Left ventricle myocardium inferior (tissue), 1 donor: ENCODE measurements at places on chromosomes 12 and 14. TPM values are rescaled to one million over a fixed set of nuclear protein-coding genes. Genes with fewer than 3 reads are reported as not detected.
A peak's percentile ranks its signal among the peaks of the same experiment; 100 is the strongest.

The NYNRIN gene
- 8.0 TPM for total RNA-seq

The OAS1 gene
- 4.8 TPM for total RNA-seq

The MANSC4 gene
- not detected for total RNA-seq

The CISTR gene
- total RNA-seq, result 2.1 TPM

The KRT83 gene
- total RNA-seq, result not detected

The PPM1H gene
- 6.0 TPM for total RNA-seq

The LIN7A gene
- total RNA-seq, result 11.9 TPM

The SUPT16H gene
- 27.5 TPM for total RNA-seq

DNA sequence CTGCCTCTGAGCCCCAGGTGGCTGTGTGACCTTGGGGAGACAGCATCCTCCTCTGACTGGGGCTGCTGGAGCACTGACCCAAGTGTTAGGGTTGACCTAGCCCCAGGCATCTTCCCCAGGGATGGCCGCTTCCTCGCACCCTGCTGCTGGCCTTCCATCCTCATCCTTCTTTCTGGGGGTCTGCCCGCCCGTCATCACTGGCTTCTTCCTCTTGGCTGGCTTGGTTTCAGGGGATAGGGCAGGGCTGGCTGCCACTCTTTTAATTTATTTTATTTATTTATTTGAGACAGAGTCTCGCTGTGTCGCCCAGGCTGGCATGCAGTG is 3.5 kb downstream of the TEDC1 start:
- peaks cover 40% of the 10 kb centered on the region for H3K4me1 ChIP-seq
- H3K27ac ChIP-seq, result no peak overlapping the region
- no peak for DNase-seq
- H3K27me3 ChIP-seq, result no peaks in the 10 kb centered on the region

- H3K27ac ChIP-seq, result peak overlapping the region; percentile 95
- H3K4me1 ChIP-seq, result peaks cover 59% of the 10 kb centered on the region
- no peak overlapping the region for H3K4me3 ChIP-seq
- no peaks in the 10 kb centered on the region for H3K27me3 ChIP-seq
- H3K36me3 ChIP-seq, result no peaks in the 10 kb centered on the region
Measured at GRCh38 chr12:110744151-110744571, 1.5 kb upstream of the PPP1CC start.

GRCh38 chr12:21823581-21823980 is 49.1 kb upstream of the KCNJ8 start:
- peaks cover 49% of the 10 kb centered on the region for H3K4me1 ChIP-seq
- no peaks in the 10 kb centered on the region for H3K27me3 ChIP-seq
- no peak overlapping the region for H3K4me3 ChIP-seq

GRCh38 chr12:24173067-24173466 is 223.6 kb upstream of the SOX5 start:
- no peak for DNase-seq
- no peak overlapping the region for H3K27ac ChIP-seq
- H3K4me3 ChIP-seq, result no peak overlapping the region
- H3K27me3 ChIP-seq, result no peaks in the 10 kb centered on the region

- no peaks in the 10 kb centered on the region for H3K36me3 ChIP-seq
- H3K27me3 ChIP-seq, result no peaks in the 10 kb centered on the region
- peaks cover 82% of the 10 kb centered on the region for H3K4me1 ChIP-seq
- no peak for DNase-seq
- no peak overlapping the region for H3K27ac ChIP-seq
Measured at GRCh38 chr12:93745286-93745685, 68.1 kb downstream of the CRADD start.

DNA sequence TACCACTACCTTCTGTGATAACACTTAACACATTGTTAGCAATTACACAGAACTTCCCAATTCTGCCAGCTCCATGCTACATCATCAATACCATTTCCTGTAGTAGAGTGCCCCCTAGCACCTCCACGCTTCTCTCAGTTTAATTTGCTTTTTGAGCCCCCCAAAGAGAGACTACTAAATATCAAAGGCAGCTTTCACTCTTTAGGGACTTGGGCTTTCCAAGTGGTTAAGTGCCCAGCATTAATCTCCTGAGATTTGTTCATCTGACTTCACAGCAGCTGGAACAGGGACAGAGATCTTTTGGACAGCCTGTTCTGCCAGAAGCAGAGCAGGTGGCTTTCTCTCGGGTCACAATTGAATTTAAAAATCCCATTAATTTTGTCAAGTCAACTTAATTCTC is 954.9 kb downstream of the DIO2 start:
- no peak overlapping the region for H3K4me3 ChIP-seq
- no peak for DNase-seq
- no peaks in the 10 kb centered on the region for H3K36me3 ChIP-seq
- H3K27me3 ChIP-seq, result no peaks in the 10 kb centered on the region
- H3K27ac ChIP-seq, result no peak overlapping the region

GRCh38 chr14:35825968-35826217 is 245 bp upstream of the BRMS1L start:
- H3K27ac ChIP-seq, result peak overlapping the region; percentile 99
- peaks cover 17% of the 10 kb centered on the region for H3K4me1 ChIP-seq
- no peak for DNase-seq
- no peaks in the 10 kb centered on the region for H3K27me3 ChIP-seq
- H3K4me3 ChIP-seq, result peak overlapping the region; percentile 92

GRCh38 chr14:29926228-29926627 is 1.4 kb downstream of the PRKD1 start:
- no peaks in the 10 kb centered on the region for H3K36me3 ChIP-seq
- H3K27me3 ChIP-seq, result no peaks in the 10 kb centered on the region
- DNase-seq, result no peak
- no peak overlapping the region for H3K27ac ChIP-seq
- peak overlapping the region; percentile 79 for H3K4me3 ChIP-seq

- no peak for DNase-seq
- H3K4me1 ChIP-seq, result no peaks in the 10 kb centered on the region
- no peak overlapping the region for H3K27ac ChIP-seq
- H3K27me3 ChIP-seq, result peaks cover 22% of the 10 kb centered on the region
- H3K36me3 ChIP-seq, result no peaks in the 10 kb centered on the region
- no peak overlapping the region for H3K4me3 ChIP-seq
Measured at GRCh38 chr12:65941388-65941787, 117.1 kb downstream of the HMGA2 start.

DNA sequence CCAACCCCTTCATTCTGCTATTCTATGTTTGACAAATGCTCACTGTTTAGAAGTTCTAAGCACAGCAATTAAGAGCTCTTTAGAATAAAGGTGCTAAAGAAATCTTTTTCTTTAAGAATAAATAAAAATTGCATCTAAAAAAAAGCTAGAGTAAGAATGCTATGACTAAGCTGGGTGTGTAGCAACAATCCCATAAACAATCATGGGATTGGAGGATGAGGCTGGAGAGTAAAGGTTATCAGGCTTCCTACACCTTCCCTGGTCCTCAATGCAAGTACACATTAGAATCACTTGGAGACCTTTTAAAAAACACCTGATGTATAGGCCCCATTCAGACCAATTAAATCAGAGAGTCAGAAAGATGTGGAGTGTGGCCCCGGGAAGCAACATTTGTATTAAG is 88.3 kb downstream of the CIT start:
- no peak overlapping the region for H3K4me3 ChIP-seq
- H3K27me3 ChIP-seq, result peaks cover 2% of the 10 kb centered on the region
- no peak for DNase-seq
- H3K27ac ChIP-seq, result no peak overlapping the region

GRCh38 chr12:116864371-116865160 is 16.7 kb downstream of the HRK start:
- H3K27ac ChIP-seq, result no peak overlapping the region
- peaks cover 12% of the 10 kb centered on the region for H3K4me1 ChIP-seq
- H3K4me3 ChIP-seq, result no peak overlapping the region
- no peaks in the 10 kb centered on the region for H3K36me3 ChIP-seq

- DNase-seq, result no peak
- H3K27ac ChIP-seq, result no peak overlapping the region
- H3K4me3 ChIP-seq, result no peak overlapping the region
- no peaks in the 10 kb centered on the region for H3K27me3 ChIP-seq
- H3K36me3 ChIP-seq, result no peaks in the 10 kb centered on the region
Measured at GRCh38 chr12:67980391-67980790, 8.9 kb upstream of the IFNG-AS1 start.

DNA sequence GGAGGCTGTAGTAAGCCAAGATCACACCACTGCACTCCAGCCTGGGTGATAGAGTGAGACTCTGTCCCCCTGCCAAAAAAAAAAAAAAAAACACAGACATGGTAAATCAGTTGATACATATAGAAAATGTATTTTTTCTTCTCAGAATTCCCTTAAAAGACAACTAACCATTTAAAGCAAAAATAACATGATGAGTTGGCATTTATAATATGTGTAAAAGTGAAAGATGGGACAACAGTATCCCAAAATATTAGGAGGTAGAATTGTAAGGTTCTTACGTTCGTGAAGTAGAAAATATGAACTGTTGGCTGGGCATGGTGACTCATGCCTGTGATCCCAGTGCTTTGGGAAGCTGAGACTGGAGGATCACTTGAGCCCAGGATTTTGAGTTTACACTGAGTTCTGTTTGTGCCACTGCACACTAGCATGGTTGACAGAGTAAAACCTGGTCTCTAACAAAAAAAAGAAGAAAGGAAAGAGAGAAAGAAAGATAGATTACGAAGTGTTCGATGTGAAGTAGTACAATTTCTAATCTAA is 296.7 kb downstream of the FBXL14 start:
- no peak for DNase-seq
- H3K4me1 ChIP-seq, result no peaks in the 10 kb centered on the region
- H3K27me3 ChIP-seq, result no peaks in the 10 kb centered on the region

- DNase-seq, result no peak
- no peaks in the 10 kb centered on the region for H3K27me3 ChIP-seq
- no peaks in the 10 kb centered on the region for H3K36me3 ChIP-seq
- peaks cover 5% of the 10 kb centered on the region for H3K4me1 ChIP-seq
- H3K4me3 ChIP-seq, result no peak overlapping the region
Measured at GRCh38 chr12:105418229-105418628, 87.7 kb downstream of the C12orf75 start.

DNA sequence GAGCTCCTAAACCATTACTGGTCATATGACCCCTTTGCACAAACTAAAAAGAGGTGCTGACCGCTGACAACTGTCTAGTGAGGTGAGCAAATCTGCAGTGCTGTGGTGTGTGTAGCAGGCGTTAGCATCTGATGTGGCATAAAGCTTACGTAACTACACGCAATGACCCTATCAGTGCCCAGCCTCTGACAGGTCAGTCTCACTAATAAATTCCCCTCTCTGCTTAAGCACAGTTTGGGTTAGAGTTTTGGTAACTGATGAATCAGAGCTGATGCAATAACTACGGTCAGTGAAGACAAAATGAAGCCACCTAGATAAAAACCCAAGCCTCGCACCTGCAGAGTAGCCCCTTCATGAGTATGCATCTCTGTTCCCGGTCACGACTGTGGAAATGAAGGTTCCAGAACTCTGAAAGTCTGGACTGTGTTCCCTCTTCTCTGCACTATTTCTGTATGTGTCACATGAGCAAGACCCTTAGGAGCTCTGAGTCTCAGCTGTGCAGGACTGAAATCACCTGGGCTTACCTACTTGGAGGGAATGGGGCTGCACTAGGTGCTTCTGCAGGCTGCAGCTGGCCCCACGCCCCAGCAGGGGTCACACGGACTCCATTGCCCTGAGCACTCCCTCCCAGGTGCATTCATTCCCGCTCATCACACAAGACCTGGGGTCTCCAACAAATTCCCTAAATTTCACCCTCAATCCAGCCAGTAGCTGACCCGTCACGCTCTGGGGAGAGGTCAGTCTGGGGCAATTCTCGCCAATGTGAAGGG is 54.4 kb downstream of the RIMBP2 start:
- H3K27me3 ChIP-seq, result peaks cover 50% of the 10 kb centered on the region
- no peak overlapping the region for H3K4me3 ChIP-seq
- no peak overlapping the region for H3K27ac ChIP-seq
- no peaks in the 10 kb centered on the region for H3K4me1 ChIP-seq

DNA sequence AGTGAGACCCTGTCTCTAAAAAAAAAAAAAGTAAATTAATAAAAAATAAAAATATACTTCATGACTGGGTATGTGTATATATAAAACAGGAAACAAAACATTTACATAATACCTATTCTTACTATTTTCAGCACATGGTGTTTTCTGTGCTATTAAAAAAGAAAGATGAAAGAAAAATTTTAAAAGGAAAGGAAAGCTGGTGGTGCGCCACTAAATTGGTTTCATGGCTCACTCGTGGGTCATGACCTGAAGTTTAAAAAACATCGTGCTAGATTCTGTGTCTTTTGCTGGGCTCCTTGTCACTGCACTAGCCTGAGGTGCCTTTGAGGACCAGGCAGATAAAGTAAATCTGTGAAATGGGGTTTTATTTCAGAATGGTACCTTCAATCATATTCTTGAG is 69.8 kb downstream of the IFT43 start:
- peaks cover 4% of the 10 kb centered on the region for H3K4me1 ChIP-seq
- H3K27me3 ChIP-seq, result no peaks in the 10 kb centered on the region
- H3K4me3 ChIP-seq, result no peak overlapping the region
- DNase-seq, result no peak
- H3K36me3 ChIP-seq, result peaks cover 16% of the 10 kb centered on the region
- no peak overlapping the region for H3K27ac ChIP-seq

DNA sequence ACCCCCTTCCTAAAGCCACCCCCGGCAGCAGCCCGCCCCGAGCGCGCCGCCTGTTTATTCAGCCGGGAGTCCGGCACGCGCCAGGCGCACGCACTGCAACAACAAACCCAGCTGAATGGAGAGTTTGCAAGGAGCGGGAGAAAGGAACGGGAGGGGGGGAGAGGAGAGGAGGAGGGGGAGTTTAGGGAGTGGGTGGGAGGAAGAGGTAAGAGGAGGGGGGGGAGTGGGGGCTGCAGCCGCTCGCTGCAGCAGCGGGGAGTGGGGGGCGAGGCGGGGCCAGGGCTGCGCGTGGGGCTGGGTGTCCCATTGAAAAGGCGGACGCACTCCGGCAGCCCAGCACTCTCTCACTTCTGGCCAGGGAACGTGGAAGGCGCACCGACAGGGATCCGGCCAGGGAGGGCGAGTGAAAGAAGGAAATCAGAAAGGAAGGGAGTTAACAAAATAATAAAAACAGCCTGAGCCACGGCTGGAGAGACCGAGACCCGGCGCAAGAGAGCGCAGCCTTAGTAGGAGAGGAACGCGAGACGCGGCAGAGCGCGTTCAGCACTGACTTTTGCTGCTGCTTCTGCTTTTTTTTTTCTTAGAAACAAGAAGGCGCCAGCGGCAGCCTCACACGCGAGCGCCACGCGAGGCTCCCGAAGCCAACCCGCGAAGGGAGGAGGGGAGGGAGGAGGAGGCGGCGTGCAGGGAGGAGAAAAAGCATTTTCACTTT is at the start of gene ASCL1:
ASCL1 (plus strand) TSS at position 336 of the 712 bp plus-strand sequence. CDS start 571 bp downstream, outside the sequence.
- peaks cover 33% of the 10 kb centered on the region for H3K4me1 ChIP-seq
- DNase-seq, result no peak
- no peaks in the 10 kb centered on the region for H3K36me3 ChIP-seq
- no peak within 1 kb of the TSS for H3K27ac ChIP-seq
- H3K4me3 ChIP-seq, result peak within 1 kb of the TSS; percentile 62
- peaks cover 99% of the 10 kb centered on the region for H3K27me3 ChIP-seq

GRCh38 chr12:100061814-100062213 is 77.1 kb upstream of the ANKS1B start:
- peaks cover 66% of the 10 kb centered on the region for H3K36me3 ChIP-seq
- no peak overlapping the region for H3K4me3 ChIP-seq
- DNase-seq, result no peak
- H3K27ac ChIP-seq, result no peak overlapping the region
